Muscle of leg (tissue), 16 donors: ENCODE measurements at places on chromosomes 11 and 22.

DNA sequence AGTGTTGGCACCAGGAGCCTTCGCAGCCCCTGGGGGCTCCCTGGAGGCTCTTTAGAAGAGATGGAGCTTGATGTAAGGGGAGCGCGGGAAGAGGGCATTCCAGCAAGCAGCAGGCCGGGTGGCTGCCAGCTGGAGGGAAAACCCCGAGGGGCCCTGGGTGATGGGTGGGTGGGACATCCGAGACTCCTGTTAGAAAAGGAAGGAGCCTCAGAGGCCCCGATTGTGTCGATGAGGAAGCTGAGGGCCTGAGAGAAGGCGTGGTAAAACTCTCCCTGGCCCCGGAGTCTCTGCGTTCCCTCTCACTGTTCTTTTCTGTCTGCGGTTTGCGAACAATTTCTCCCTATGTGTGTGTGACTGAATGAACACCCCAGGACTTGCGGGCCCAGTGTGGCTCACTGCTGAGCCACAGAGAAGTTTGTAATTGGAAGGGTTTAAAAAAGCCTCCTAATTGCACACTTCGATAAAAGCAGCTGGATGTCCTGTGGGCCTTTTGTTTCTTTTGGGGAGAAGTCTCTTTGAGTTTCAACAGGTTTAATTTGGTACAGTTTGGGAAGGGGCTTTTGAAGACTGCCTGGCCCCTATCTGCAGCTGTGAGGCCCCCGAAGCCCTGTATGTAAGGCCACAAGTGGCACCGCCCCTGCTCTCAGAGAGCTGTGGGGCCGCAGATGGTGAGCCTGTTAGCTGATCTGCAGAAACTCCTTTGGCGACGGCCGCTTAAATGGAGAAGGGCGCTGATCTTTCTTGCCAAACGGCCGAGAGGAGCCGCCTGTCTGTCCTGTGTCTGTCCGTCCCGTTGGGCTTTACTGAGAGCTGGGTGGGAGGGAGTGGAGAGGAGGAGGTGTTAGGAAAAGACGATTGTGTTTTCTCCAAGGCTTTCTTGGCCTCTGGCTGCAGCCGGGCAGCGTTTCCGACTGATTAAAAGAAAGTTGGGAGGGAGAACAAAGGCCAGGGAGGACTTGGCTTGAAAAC is 2.0 kb downstream of the FBLN1 start:
- DNase-seq, result peak; percentile 90

DNA sequence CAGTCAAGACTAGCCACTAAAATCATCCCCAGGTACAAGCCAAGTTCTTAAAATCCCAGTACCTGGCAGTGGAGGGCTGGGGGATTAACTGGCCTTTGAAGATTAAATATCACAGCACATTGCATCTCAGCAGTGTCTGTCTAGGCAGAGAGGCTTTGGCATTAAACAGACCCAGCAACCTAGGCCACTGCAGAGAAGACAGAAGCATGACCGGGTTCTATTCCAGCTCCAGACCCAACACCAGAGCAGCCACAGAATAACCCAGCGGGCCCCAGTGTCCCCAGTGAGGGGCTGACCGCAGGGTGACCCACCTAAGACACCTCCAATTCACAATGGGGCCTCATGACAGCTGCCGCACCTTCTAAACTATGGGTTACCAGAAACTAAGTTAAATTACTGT is 88.2 kb downstream of the SHANK2 start:
- no peak for DNase-seq

DNA sequence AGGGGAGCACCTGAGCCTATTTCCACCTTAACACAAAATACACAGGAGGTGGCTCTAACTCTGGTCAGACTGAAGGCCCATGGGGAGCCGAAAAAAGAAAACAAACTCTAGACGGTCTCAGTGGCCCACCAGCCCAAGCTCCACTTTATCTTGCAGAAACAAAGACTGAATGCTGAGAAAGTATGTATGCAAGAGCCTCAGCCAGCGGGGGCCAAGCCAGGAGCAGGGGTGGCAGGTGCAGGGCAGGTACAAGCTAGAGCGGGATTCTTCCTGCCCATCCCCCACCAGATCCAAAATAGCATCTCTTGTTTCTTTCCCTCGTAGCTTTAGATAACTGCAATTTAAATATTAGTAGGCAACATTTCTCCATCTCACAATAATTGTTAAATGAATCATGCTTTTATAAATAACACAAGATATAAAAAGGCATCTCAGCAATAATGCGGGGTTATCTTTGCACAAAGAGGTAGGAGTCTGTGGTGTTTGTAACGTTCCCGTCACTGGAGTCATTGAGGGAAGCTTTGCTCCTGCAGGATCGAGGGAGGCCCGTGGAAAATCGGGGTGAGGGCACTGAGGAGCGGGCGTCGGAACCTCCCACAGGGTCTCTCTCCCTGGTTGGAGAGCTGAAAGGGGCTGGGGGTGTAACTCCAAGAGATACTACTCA is 418.0 kb downstream of the SHANK2 start:
- DNase-seq, result no peak

GRCh38 chr22:37998543-37998942 is 14.2 kb upstream of the SOX10 start:
- peak; percentile 31 for DNase-seq

- peak; percentile 53 for DNase-seq
Measured at GRCh38 chr22:38766076-38766777, 10.4 kb upstream of the SUN2 start.

DNA sequence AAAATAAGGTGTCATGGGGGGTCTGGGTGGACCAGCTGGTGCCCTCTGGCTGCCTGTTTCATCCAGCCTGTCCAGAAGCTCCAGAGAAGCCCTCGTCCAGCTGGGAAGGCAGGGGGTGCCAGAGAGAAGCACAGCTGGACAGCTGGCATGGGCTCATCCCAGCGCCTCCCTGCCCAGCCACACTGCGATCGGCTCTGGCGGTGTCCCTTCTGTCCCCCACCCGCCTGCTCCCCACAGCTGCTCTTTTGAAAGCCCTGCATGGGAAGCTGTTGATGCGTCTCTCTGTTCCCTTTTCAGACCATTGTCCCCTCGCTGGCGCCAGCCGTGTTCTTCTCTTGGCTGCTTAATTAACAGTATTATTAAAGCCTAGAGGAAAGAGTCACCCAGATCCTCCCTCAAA is 86.5 kb downstream of the MN1 start:
- peak; percentile 69 for DNase-seq

- no peak for DNase-seq
Measured at GRCh38 chr11:120635136-120635810, 123.7 kb downstream of the GRIK4 start.

DNA sequence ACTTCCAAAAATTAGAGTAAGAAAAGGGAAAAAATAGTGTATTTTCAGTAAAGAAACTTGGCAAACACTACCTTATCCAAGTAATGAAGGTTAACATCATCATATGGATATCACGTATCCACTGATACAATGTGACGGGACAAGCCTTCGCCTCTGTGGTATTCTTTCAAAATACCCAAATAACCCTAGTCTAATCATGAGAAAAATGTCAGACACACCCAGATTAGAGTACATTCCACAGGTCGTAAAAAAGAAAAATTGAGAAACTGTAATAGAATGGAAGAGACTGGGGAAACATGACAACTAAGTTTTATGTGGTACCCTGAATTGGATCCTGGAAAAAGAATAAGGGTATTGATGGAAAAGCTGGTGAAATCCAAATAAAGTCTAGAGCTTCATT is 48.9 kb downstream of the NARS2 start:
- DNase-seq, result no peak

GRCh38 chr11:69518081-69518950 is 36.9 kb downstream of the LINC01488 start:
- DNase-seq, result no peak

DNA sequence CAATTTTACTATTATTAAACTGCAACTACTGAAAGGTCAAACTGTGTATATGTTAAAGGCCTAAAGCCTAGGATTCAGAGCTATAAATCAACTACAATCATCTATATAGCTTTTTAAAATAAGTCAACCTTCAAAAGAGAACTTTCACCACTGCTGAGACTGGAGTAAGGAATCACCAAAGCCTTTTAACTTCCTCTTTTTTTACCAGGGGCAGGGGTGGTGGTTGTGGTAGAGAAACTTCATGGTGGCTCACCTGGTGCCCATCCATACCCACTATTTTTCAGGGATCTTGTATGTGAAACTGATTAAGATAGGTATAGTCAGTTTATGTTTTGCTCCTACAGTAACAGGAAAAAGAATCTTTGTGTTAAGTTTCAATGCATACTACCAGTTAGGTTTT is 31.5 kb downstream of the TSG101 start:
- DNase-seq, result no peak

- no peak for DNase-seq
Measured at GRCh38 chr22:39630721-39631120, 60.2 kb downstream of the CACNA1I start.

DNA sequence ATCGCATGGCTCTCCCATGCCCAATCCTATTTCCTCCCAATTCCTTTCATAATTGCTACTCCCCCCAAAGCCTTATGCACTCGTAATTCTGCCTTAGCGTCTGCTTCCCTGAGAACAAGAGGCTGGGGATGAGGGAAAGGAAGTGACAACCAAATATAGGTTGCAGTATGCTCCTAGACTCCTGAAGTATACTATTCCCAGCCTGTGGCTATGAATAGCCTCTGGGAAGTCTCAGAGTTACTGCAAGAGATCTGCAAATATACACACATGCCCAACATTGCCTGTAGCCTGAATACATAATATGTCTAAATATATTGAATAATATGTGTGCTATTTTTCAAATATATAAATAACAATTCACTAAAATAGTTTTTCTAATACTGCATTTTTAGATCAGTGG is 96.1 kb upstream of the CD44 start:
- DNase-seq, result peak; percentile 57

GRCh38 chr11:91513734-91514133 is 710.9 kb upstream of the FAT3 start:
- DNase-seq, result peak; percentile 13

- DNase-seq, result no peak
Measured at GRCh38 chr22:44042249-44043218, 18.4 kb downstream of the PARVB start.

GRCh38 chr11:31767685-31768084 is 43.4 kb downstream of the PAX6 start:
- DNase-seq, result no peak

DNA sequence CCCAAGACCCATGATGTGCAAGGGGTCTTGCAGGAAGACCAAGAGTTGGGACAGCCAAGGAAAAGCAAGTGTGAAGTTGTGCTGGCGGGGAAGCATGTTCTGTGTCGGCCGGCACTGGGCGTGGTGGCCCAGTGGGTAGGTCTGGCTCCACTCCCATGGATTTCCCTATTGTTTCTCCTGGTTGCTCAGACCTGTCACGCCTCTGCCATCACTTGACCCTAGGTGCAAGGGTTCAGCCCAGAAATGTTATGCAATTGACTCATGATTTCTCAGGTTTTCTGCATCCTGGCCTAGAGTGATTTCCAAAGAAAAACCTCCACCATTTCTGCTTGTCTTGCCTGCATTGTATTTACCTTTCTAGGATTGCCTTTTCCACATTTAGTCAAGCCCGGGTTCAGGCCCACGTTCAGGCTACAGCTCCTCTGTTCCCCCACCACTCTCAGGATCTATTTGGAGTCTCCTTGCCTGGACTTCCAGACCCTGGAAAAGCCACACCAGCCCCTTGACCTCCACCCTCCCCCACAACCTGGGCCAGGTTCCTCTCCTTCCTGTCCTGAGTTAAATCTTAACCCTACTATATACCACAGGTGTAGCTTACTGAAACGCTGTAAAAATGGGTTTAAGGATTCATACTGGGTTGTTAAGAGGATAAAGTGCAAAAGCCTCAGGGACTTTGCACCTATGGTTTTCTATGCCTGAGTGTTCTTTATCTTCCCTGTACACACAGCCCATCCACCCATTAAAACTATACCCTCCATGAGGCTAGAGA is 17.5 kb upstream of the FOLR1 start:
- no peak for DNase-seq

DNA sequence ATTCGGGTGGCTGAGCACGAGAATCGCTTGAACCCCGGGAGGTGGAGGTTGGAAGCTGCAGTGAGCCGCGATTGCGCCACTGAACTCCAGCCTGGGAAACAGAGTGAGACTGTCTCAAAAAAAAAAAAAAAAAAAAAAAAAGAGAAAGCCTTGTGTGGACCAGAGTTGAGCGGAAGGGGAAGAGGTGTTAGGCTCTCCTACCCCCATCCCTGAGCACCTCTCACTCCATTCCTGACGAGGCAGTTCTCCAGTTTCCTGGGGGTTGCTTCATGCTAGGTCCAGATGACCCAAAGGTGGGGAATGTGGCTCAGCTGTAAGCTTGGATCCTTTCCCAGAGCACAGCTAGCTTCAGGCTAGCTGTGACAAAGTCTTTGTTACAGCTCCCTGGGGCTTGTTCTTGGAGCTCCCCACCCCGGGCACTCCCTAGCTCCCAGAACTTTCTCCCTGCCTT is 8.8 kb upstream of the DNAL4 start:
- peak; percentile 87 for DNase-seq

GRCh38 chr22:47808236-47808635 is 1045.8 kb downstream of the TBC1D22A start:
- no peak for DNase-seq

DNA sequence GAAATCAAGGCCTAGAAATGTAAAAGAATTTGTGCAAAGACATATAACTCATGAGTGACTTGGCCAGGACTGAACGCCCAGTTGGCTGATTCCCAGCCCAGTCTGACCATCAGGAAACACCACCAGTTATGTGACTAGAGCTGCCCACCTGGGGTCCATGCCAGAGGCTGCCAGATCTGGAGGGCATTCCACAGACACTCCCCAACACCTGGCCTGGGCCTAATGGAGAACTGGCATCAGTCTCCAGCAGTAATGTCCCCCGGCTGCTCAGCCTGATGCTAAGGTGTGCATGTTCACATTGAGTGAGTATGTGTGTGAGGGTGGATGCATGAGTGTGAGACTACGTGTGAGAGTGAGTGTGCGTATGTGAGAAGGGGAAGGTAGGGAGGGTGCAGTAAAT is 15.7 kb downstream of the PLAAT3 start:
- no peak for DNase-seq

GRCh38 chr11:17376493-17376892 is 12.0 kb downstream of the KCNJ11 start:
- DNase-seq, result no peak
